Osteocyte (in vitro differentiated cells): ENCODE measurements at places on chromosomes 13 and 19. TPM values are rescaled to one million over a fixed set of nuclear protein-coding genes. Genes with fewer than 3 reads are reported as not detected.

The TYROBP gene
- total RNA-seq, result not detected in 2 replicates

The TMEM255B gene
- 0.84 and 0.89 TPM in 2 replicates for total RNA-seq

The ZGLP1 gene
- 6.8 and 7.6 TPM in 2 replicates for total RNA-seq

The TPTE2 gene
- not detected in 2 replicates for total RNA-seq

GRCh38 chr19:2475702-2476450 lies at the start of gene GADD45B:
Gene GADD45B, plus strand, starts transcription at chr19:2476127. Its CDS starts 232 bp downstream, at chr19:2476359.
- peaks cover 20% of the 10 kb centered on the region for H3K36me3 ChIP-seq
- peaks cover 29% of the 10 kb centered on the region for H3K4me1 ChIP-seq
- peak within 1 kb of the TSS; percentile 99 for H3K4me3 ChIP-seq
- no peaks in the 10 kb centered on the region for H3K27me3 ChIP-seq

DNA sequence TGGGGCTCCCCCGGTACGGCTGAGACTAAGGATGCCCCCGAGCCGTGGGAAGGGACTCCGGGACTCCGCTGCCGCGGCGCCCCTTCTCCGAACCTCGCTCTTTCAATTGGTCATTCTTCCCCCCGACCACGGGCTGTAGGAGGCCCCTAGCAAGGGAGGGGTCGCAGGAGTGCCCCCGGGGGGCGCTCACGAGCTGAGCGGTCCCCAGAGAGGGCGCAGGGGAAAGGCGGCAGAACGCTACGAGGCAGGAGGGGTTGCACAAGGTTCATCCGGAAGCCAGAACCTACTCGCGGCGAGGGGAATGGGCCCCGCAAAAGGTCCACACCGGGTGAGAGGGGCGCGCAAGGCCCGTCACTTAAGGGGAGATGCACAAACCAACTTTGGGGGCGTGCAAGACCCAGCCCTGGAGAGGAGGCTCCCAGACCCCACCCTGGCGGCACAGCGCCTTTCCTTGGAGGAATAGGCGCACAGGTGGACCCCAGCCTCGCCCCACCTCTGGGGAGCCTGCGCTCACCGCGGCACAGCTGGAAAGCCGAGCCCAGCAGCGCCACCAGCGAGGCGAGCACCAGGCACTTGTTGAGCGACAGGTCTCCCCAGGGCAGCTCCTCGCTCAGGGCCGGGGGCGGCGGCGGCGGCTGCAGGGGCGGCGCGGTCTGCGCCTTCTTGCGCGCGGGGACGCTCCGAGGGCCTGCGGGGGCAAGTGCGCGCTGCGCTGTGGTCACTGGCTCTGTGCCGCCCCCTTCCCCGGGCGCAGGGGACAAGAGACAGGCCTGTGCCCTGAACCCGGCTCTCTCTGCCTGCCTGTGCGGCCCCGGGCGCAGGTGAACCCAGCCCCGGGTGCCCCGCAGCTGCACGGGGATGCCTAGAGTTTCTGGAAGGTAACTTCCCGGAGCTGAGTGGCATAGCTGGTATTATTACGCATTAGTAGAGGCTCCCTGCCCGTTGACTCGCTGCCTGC lies 2.8 kb downstream of the JSRP1 start:
- no peaks in the 10 kb centered on the region for H3K36me3 ChIP-seq
- no peak overlapping the region for H3K4me3 ChIP-seq
- no peaks in the 10 kb centered on the region for H3K27me3 ChIP-seq
- DNase-seq, result no peak

GRCh38 chr19:34034318-34034846 lies 137.9 kb upstream of the LSM14A start:
- H3K27ac ChIP-seq, result no peak overlapping the region
- H3K4me1 ChIP-seq, result no peaks in the 10 kb centered on the region
- DNase-seq, result no peak
- no peaks in the 10 kb centered on the region for H3K36me3 ChIP-seq
- no peak overlapping the region for H3K4me3 ChIP-seq
- H3K27me3 ChIP-seq, result no peaks in the 10 kb centered on the region

DNA sequence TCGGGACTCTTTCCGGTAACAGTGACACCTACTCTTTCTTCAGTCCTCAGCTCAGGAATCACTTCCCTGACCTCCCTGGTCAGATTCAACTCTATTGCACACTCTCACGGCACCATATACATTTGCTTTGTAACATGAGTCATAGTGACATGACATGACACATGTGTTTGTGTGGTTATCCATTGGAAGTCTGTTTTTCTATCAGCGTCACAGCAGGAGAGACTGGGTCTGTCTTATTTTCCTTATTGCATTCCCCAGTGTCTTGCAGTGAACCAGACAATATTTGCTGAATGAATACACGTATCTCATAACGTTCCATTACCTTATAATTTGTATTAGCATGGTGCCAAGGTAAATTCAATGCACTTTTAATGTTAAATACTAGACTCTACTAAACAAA lies 102.0 kb downstream of the DCLK1 start:
- H3K27ac ChIP-seq, result no peak overlapping the region
- peaks cover 16% of the 10 kb centered on the region for H3K4me1 ChIP-seq
- H3K27me3 ChIP-seq, result peaks cover 2% of the 10 kb centered on the region
- no peaks in the 10 kb centered on the region for H3K36me3 ChIP-seq

DNA sequence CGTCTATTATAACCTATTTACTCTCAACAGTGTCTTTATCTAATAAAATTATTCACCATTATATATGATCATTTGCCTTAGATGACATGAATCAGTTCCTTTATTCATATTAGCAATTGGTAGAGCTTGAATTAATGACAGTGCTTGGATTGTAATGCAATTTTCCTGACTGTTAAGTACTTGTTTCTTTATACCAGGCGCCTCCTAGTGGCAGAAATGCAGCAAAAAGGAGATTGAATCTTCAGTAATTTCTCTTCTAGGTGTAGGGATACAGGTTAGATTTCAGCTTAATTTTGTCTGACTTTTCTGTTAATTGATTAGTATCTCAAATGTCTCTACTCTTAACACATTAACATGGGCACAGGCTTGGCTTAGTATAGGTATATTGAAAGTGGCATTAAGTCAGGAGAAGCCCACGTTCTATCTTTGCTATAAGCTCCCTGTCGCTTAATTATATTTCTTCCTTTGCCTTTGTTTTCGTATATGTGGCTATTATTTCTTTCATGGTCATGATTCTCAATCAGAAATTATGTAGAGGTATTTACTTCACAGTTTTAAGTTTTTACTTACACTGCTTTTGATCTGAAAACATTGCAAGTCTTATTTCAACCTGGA lies 9.1 kb upstream of the LHFPL6 start:
- no peaks in the 10 kb centered on the region for H3K36me3 ChIP-seq
- DNase-seq, result no peak
- no peaks in the 10 kb centered on the region for H3K4me1 ChIP-seq
